Inflammatory macrophage (primary cell): ENCODE measurements at places on chromosomes 16 and 17.
A peak's percentile ranks its signal among the peaks of the same experiment; 100 is the strongest.

DNA sequence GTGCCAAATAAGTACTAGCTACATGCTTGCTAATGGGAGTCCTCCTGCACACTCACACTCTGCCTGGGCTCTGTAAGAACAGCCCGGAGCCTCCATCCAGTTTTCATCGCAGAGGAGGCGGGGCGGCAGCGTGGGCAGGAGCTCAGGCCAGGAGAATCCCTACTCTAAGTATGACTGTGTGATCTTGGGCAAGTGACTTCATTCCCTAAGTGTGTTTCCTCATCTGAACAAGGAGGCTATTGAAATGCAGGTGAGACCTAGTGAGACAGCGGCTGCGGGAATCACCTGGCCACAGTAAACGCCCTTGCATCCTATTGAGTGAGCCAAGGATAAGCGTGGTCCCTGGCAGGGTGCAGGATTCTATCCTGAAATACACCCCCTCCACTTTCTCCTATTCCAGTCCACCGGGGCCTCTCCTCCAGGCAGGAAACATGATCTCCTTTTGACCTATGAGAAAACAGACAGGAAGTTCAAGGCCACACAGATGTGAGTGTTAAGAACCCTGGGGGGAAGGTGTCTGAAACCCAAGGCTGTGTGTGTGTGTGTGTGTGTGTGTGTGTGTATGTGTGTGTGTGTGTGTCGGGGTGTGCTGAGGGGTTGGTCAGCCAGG lies 5.2 kb upstream of the RAI1 start:
- no peak for DNase-seq

- DNase-seq: peak; percentile 64
These were observed 7.1 kb downstream of the TMEM114 start for GRCh38 chr16:8583199-8583598.

GRCh38 chr16:55479430-55480140 lies 587 bp downstream of the MMP2 start:
- no peak for DNase-seq

DNA sequence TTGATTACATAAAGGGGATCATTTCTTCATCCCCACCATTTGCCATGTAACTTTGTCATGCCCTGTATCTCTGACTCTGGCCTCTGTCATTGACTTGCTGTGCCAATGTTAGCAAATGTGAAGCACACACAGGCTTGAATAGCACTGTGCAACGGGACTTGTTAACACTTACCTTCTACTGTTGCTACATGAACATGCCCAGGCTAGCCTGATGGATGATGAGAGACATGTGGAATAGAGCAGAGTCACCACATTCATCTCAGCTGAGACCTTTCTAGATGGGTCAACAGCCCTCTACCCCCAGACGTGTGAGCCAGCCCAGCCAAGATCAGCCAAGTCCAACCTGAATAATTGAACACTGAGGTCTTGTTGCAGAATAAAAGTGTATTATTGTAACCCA lies 162.1 kb upstream of the SALL1 start:
- no peak for DNase-seq
